Karpas-422 (cell line): ENCODE measurements at places on chromosomes 7 and 10.

DNA sequence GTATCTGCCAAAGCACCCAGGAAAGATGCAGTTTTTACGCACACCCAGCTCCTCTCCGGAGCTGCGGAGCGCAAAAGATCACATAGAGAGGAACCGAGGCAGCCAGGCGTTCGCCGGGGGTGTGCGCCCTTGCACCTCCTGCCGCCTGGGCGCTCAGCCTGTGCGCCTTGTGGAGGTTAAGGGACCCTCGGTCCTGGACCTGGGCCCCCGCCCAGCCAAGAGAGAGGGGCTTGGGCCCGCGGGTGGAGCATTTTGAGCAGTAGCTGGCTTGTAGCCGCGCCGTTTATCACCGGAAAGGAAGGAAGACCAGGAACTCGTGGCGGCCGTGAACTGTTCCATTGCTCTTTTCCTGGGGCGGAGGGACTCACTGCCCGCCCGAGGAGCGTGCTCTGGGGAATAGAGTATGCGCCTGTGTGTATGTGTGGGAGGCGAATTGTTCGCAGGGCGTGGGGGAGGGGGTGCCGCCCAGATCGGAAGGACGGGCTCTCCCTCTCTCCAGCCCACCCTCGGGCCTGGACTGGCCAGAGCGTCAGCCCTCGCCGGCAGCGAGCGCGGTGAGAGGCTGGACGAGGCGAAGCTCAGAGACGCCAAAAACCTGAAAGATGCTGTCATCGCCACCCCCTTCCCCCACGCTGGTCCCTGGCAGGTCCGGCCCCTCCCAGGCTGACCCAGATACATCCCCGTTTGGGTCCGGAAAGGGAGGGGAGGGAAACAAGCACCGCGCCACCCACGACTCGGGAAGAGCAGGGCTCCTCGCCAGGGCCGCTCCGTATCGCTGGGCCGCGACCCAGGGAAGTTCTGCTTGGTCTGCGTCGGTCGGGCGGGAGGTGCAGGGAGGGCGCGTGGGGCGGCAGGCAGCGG lies 1.2 kb upstream of the WNT2 start:
- DNase-seq: no peak

DNA sequence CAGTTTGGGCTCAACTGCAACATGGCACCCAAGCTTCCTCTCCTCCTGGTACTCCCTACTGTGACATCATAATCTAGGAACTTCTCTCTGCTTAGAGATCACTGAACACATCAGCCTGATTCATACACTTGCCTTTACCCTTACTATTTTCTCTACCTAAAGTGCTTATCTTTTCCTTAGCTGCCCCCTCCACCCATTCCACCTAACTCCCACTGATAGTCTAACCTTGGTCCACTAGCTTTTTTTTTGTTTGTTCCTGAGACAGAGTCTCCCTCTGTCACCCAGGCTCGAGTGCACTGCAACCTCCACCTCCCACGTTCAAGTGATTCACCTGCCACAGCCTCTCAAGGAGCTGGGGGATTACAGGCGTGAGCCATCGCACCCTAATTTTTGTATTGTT lies 15.9 kb downstream of the CUL2 start:
- DNase-seq: no peak

DNA sequence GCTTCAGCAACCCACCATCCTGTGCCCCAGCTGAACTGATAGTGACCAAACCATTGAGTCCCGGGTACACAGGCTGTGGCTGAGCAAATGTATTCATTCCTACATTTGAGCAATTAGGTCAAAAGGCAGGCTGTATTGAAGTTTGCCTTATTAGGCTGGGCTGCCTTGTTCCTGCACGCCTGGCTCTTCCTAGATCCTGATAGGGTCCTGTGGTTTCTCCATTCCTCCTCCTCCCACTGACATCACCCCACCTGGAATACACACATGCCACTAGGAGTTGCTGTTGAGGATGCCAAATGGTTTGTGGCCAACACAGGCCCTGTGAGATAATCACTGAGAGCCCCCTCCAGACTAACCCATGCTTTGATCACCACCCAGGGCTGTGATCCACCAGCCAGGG lies 66.4 kb upstream of the FGFR2 start:
- DNase-seq: no peak

DNA sequence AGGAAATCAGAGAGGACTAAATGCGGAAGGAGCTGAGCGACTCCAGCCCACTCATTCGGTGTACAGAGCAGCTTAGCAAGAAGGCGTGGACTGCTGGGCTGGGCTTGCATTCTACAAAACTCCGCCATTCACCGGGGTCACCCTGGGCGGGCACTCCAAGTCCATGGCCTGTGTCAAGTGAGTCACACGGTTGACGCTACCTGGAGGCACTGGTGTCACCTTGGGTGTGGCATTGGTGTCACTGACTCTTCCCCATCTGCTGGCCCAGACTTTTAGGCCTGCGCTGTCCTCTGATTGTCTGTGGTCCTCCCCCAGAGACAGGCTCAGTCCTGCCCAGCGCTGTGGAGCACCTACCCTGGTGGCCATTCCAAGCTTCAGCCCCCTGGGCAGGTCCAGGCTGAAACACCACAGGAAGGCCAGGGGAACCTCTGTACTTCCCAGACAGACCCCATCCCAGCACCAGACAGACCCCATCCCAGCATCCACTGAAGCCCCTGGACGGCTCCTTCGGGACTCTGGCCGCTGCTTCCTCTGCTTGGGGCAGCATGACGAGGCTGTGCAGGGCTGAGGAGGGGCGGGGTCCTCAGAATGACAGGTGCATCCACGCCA lies 30.6 kb upstream of the CNPY1 start:
- no peak for DNase-seq

DNA sequence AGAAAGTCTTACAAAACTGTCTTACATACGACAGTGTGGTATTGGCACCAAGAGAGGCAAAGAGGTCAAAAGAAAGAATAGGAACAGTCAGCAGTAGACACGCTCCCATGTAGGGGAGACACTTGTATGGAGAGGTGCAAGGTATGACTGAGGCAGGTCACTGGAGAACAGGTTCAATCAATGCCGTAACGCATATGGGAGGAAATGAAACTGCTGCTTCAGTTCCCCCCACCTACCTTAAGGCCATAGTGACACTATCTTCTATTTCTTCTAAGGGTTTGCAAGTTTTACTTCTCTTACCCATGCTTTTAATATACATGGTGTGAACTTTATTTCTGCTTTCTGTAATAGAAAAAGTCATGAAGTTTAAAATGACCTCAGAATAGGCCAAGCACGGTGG lies 5.5 kb upstream of the PITRM1 start:
- DNase-seq: peak; percentile 45

- DNase-seq: no peak
These were observed 58.5 kb upstream of the IGFBP3 start for GRCh38 chr7:45979275-45980180.

DNA sequence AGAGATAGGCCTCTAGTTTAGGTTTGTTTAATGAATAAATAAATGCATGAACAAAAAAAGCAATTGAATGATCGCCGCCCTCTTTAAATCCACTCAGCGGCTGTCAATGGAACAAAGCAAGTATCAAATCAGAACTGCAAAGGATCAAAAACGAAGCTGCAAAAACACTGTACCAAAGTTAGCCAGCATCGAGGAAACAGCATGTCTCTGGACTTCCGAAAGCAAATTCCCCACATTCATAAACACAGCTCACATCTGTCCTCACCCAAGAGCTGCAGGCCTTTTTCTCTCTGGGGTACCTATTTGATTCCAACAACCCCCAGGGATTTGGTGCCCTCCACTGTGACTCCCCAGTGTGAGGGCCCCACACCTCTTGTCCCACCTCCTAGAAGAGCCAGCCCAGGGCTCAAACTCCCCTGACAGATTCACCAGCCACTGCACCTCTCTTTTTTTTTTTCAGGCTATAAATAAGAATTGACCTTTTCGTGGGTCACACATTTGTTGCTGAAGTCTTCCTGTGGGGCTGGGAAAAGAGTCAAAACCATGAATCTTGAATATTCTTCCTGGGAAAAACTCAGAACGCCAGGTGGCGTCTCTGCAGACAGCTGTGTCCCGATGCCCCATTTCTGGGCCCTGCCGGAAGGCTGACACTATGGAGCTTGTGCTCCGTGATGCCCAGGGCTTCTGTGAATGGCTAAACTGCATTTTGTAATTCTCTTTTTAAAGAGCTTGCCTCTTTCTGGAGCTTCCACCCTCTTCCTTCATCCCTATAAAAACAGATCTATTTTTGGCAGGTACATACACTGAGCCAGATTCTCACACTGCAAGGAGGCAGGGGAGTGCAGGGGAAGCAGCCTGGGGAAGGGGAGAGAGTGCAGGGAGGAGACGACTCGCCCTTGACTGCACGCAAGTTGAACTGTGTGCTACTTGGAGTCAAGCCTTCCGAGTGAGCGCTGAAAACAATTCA lies 51.7 kb downstream of the HSPA12A start:
- no peak for DNase-seq

GRCh38 chr10:73950155-73950948 lies 39.4 kb downstream of the PLAU start:
- DNase-seq: no peak

DNA sequence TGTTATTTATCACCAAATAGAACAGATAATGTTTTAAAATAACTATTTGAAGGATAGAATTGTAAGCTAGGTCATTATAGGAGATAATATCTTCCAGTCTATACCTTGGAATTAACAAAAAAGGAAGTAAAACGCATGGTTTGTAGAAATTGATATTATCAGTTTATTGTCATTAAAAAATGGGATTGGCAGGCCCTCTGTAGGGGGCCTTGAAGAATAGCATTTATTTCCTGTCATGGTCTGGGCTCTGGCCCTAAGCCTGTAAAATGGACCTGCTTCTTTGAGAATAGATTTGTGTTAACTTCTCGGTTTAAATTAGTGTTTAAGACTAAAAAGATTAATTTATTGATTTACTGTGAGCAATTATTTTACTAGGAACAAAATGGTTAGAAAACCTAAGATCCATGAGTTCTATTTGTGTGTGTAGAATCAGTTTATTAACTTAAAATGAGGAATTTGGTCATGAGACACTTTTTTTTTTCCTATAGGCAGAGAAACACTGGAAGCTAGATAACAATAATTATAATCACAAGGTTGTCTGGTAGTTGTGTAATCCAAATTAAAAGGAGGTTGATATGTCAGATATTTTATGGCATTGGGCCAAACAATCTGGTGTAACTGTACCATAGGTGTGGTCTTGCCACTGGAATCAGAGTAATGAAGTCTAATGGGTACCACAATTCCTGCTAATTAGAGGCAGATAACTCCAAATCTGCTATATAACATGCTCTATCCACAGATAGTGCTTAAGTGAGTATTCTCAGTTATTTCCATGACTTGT lies 197.4 kb upstream of the FOXP2 start:
- no peak for DNase-seq

DNA sequence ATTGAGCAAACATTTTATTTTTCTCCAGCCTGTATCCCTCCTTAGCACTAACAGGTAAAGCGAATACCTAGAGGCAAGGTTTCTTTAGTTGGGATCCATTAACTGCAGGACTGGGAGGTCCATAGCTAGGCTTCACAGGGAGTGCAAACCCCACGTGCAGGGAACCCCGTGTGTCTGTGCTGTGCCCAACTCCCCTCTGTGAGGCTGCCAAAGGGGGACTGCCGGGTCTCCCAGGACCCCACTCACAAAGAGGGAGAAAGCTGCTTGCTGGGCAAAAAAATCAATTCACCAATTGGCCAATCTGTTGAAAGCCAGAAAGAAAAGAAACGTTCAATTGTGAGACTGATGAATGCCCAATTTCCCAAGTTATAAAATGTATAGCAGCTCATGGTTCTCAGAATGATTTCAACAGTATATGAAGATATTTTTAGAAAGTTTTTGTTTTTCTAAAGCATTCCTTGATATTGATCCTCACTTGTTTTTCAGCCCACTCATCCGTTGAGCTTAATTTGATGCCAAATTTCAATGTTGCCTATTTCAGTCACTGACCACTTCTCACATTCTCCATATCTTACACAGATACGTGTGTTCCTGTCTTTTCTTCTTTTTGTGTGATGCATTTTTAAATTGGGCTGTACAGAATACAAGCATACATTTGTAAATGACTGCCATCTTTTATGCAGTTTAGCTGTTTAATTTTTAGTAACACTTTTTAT lies 202.7 kb upstream of the PRSS58 start:
- no peak for DNase-seq

DNA sequence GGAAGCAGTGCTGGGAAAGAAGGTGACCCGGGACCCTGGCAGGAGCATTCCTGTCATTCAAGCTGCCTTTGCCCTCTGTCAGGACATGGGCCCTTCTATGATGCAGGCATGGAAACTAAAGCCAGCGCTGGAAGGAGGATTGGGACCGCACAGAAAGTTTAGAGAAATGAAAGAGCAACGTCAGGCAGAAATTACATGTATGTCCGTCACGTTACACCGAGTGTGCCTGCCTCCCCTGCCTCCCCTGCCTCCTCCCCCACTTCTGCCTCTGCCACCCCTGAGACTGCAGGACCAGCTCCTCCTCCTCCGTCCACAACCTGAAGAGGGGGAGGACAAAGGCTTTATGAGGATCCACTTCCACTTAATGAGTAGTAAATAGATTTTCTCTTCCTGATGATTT lies 13.9 kb upstream of the PWWP2B start:
- DNase-seq: no peak

- no peak for DNase-seq
These were observed 666.0 kb upstream of the LRRTM3 start for GRCh38 chr10:66259836-66260235.

GRCh38 chr7:87934699-87935383 lies 790 bp downstream of the ADAM22 start:
- peak; percentile 47 for DNase-seq

GRCh38 chr7:144762853-144763252 lies 73.0 kb downstream of the TPK1 start:
- DNase-seq: no peak

GRCh38 chr10:51235865-51236264 lies 161.6 kb downstream of the PRKG1 start:
- DNase-seq: no peak

GRCh38 chr10:43754569-43755260 lies 106.0 kb upstream of the ZNF32 start:
- DNase-seq: no peak

DNA sequence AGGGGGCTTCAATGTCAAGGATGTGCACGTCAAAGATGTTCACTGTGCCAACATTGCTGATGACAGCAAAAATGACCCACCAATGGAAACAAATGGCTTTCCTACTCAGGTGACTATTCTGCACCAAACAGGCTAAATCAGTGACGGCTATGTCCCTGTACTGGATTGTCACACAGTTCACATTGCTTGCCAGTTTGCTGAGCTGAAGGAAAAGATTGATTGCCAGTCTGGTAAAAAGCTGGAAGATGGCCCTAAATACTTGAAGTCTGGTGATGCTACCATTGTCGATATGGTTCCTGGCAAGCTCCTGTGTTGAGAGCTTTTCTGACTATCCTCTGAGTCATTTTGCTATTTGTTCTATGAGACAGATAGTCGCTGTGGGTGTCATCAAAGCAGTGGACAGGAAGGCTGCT lies 202.2 kb upstream of the ETV1 start:
- DNase-seq: no peak
